NT2/D1 (cell line): ENCODE measurements at places on chromosomes 2 and 18.

DNA sequence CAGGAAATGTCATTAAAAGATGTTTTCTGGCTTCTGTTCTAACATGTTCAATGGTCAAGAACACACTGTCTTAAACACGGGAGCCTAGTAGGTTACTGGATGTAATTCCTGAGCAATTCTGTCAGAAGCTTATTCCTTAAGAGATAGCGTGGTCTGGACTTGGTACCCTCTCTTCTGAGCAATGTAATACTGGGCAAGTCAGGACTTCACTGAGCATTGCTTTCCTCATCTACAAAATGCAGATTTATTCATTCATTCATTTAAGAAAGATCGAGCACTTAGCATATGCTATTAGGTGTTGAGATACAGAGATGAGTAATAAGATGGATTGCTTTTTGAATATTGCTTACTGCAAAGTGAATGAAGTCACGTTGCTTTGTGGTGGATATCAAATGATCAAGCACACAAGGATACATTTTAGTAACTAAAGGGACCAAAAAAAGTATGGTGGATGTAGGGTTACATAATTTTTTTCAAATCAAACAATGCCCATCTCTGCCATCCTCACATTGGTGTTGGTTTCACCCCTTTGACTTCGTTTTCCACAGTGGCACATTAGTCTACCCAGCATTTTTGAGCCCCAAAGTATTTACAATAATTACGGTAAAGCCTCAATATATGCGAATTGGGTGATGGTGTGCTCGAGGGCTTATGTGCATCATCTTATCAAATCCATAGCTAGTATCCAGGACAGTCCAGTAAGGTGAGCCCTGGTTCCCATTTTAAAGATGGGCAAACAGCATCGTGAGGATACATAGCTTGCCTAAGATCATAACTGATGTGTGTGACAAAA is 65.3 kb downstream of the ZC3H6 start:
- no peak for DNase-seq

GRCh38 chr2:224546926-224547325 is 38.2 kb downstream of the CUL3 start:
- no peak for DNase-seq

DNA sequence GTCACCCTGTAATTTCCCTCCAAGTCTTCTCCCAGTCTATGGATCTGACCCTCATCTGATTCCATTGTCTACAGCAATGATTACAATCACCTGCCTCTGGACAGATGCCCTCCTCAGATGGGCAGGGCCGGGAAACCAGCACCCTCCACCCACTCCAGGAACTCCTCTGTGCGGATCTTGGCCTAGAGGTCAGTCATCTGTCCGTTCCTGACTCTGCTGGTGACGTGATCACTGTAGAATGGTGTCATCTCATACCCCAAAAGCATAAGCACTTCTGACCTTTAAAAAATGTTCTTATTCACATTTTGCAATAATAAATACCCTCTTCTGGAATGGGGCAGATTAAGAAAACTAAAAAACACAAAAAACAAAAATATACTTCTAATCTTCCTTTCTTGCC is 29.5 kb upstream of the BZW1 start:
- DNase-seq = no peak

DNA sequence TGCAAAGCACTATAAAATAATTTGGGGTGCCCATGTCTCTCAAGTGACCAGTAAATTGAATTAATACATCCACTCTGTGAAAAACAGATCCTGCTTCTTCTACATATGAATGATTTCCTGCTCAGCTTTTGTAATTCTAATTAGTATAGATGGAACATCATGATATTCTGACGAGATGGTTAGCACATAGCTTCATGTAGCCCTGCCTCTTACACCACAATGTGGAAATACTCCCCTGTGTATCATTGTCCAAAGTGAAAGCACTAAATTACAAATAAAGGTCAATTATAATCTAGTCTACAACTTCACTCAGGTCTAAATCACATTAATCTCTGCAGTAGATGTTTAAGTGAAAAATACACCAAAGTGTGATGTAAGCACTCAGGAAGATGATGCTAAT is 32.9 kb upstream of the SYT4 start:
- no peak for DNase-seq

- DNase-seq = no peak
Observed at GRCh38 chr2:208725280-208725679, 318.7 kb downstream of the PTH2R start.
